ENCODE measurements at places on chromosomes 2 and 18.

DNA sequence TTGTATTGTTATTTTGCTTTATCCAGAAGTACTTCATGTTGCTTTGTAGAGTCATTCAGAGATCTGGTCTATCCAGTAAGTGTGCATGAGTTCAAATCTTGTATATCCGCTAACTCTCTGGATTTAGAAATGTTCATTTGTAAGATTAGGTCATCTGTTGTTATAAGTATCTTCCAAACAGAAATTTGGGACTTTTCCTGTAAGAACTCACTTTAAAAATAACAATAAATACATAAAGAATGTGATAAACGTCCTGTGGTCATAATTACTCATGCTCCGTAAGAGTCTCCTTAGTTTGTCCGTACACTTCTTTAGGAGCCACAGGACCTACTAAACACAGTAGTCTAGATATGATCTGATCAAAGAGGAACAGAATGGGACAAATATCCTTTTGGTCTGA lies 699.9 kb upstream of the SLC8A1 start:
- DNase-seq: no peak

DNA sequence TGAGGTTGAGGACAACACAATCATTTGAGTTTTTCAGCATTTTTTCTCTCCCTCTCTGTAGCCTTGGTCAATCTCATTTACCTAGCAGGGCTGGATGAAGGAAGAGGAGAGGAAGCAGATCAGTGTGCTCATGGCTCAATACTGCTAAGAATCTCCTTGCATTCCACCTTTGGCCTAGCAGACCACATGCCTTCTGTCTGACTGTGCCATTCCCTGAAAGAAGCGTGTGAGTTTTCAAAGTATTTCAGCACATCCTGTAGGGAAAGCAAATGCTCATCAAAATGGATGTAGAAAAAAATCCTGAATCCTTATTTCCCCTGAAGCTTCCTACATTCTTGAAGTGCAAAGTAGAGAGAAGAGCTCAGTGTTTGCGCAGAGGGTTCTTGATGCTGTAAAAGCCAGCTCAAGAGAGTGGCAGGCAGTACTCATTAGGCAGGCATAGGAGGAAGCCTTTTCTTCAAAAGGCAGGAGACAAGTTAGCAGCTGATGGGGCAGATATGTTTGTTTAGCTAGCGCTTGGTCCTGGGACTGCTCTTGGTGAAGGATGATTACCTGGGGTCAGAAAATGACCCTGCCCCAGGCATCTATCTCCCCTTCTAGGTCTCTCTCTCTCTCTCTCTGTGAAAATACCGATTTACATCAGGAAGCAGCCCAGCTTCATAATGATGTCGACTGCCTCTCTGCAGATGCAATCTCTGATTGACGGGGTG lies 14.4 kb upstream of the PIK3C3 start:
- DNase-seq: peak; percentile 6

- DNase-seq: peak; percentile 52
Observed at GRCh38 chr18:75248426-75249174, 38.0 kb downstream of the TSHZ1 start.

DNA sequence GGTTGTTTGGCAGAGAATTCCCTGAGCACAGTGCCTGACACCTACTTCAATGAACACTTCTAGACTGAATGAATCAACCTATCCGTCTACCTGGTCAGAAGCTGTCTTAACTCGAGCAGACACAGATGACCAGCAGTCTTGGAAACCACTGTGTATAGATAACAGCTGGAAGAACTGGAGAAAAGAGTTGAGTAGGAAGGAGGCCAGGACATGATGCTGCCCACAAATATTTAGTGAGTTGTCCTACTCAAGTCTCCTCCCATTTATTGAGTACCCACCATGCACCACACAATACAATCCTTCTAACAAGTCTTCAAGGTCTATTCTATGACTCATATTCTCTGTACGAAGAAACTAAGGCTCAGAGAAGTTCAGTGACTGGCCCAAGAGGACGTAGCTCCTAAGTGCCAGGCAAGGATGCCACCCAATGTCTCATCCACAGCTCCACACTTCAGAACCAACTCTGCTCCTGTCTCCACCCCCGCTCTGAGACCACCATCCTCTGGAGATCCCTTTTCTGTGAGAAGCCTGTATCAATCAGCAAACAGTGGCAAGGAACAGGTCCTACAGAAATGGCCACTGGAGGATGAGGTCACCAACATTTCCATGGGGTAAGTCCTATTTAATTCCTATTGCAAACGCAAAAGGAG lies 62.2 kb downstream of the GALNT14 start:
- no peak for DNase-seq

- DNase-seq: no peak
Observed at GRCh38 chr18:23391156-23391555, 61.9 kb upstream of the RIOK3 start.

DNA sequence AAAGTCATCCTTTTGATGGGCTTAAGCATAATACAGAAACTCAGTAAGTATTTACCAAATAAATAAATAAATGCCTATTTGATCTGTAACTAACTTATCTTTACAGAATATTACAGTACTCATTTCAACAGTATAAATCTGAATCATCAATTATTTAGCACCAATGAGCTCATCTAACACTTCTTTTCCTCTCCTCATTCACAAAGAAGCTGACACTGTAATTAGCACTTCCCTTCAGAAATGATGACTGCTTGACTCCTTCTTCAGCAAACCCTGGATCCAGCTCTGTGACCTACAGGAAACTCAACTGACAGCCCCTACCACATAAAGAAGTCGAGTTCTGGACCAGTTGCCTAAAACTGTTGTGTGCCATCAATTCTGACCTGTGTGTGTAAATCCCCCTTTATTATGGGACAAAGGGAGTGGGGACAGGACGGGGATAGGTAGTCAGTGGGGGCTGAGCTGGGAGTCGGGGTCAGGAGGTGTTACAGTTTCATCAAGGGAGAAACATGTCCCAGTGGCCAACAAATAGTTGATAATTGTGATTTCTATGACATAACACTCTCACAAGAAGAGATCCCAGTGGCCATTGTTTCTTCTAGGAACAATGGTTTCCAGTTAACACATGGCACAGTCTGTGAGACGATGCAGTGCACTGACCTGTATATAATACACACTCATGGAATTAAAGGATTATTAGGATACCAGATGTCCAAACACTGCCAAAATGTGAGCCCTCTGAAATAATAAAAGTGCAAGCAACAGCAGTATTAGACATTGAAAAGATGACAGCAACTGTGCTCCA lies 68.7 kb downstream of the STK39 start:
- peak; percentile 66 for DNase-seq

DNA sequence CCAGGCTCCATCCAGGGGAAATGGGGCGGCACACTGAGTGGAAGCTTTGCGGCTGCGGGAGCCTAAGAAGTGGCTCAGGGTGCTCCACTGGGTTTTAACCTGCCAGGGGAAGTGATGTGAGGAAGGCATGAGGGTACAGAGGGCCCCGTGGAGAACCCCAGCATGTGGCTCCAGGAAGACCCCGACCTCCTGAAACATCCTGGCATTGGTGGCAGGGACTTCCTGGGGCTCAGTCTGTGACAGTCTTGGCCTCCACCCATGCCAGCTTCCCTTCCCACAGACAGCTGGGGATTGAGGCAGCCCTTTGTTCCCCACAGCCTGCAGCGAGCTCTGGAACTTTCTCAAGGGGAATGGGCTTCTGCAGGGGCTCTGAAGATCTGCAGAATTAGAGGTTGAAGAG lies 146.6 kb downstream of the TNS1 start:
- DNase-seq: no peak

DNA sequence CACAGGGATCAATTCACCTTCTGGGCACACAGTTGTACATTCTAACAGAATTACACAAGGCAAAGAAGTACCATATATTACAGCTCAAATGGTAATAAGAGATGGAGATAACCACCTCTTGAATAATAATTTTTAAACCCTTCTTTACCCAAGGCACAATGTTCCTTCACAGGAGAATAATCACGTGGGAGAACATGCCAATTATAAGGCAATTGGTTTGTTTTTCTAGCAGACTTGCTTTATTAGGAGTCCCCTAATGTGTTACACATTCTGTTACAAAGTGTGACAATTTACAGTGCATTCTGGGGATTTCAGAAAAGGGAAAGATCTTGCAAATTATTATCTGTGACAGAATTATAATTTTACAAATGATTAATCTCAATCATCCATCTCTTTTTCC lies 380.3 kb downstream of the RND3 start:
- no peak for DNase-seq
